ENCODE measurements at places on chromosomes 3 and 15. TPM values are rescaled to one million over a fixed set of nuclear protein-coding genes. Genes with fewer than 3 reads are reported as not detected.

The EHD4 gene
- total RNA-seq: 30.1 TPM

The IQCF5 gene
- total RNA-seq: not detected

The SCG5 gene
- total RNA-seq: 1.6 TPM

The MEX3B gene
- total RNA-seq: 0.59 TPM

The MAPKBP1 gene
- total RNA-seq: 26.3 TPM

DNA sequence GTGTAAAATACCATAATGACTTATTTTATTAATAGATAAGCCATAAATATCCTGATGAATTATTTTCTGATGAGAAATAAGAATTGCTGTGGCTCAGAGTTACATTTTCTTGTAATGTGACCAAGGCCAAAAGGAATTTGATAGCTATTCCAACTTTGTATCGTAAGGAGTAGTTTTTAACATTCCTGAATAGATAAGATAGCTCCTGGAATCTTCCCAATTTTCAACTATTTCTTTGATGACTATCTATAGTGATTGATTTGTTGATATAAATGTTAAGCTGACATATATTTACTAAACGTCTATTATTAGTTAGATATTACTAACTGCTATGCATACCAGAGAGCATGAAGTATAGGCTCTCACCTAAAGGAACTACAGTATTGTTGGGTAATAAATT is 49.1 kb upstream of the SATB1 start:
- no peak for DNase-seq

DNA sequence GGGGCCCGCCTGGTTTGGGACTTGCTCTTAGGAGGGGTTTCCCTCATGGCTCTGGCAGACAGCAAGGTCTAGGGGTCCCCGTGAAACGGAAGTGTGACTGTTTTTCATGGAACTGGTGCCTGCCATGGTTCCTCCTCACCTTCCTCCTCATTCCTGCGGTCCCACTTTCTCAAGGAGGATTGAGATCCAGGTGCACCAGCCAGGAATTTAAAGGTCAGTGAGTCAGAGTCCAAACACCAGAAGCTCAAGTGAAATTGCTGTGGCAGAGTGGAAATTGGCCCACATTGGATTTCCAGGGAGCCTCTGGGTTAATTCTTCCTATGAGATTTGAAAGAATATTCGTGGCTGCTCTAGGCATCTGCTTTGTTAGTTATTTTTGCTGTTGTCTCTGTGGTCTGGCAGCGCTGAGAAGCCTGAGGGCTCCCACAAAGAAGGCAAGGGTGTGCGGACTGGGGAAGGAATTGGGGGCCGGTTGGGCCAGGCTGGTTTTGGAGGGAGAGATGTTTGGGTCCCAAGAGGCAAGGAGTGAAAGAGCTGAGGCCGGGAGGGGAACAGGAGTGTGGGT is 60.4 kb upstream of the TNFAIP8L3 start:
- no peak for DNase-seq

DNA sequence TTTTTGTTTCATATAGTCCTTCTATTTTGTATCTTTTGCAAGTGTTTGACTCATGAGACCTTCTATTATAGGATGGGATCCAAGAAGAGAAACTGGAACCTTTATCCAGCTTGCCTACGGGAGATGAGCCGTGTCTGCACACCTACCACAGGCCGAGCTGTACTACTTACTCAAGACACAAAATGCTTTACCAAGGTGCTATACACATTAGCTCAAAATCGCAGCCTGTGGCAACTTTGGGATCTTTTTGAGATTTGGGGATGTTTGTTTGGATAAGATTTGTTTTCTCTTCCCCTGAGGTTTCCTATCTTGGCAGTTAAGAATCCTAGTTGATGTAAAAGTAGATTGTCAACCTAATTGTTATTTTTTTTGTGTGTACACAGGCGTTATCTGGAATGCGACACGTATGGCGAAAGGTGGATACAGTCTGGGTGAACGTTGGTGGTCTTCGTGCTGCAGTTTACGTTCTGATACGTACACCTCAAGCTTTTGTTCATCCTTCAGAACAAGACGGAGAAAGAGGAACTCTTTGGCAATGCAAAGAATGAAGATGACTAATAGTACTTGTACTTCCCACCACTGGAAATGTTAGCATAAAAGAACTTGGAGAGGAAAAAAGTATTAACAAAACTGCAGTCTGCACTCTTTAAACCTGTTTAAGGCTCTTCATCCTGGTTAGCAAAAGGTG is 13.1 kb upstream of the SETD5 start:
- no peak for DNase-seq

GRCh38 chr3:150292891-150293290 is 115.2 kb upstream of the TSC22D2 start:
- DNase-seq: no peak

DNA sequence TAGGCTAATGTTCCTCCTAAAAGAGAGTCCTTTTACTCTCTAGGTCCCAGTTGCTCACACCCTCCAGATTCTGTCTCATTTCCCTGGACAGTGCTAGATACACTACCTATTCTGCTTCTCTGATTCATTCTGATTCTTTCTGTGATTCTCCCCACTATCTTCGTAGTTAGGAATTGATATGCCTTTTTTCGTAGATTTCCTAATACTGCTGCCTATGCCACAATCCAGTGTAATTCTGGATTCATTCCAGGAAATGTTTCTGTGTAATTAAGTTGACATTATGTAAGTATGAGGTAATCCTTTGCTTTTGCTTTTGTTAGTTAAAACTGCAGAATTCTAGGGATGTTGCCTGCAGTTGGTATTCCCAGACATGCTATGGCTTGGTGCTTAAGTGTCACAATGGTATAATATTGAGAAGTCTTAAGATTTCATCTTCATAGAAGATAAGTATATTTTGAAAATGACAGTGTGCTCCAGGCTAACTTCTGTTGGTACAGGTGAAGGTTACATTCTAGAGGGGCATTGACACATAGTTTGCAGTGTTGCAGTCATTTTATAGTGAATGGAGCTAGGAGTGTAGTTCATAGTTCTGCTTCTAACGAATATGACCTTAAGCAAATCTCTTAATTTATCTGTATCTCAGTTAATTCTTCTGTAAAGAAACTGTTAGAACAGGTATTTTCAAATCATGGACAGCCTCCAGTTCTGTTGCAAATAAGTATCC is 54.3 kb downstream of the RIOX2 start:
- no peak for DNase-seq

- DNase-seq: no peak
Observed at GRCh38 chr3:190016966-190017365, 103.7 kb downstream of the P3H2 start.

GRCh38 chr3:50370594-50370993 is 11.3 kb upstream of the TMEM115 start:
- DNase-seq: no peak

GRCh38 chr15:31308185-31308639 is 18.4 kb upstream of the KLF13 start:
- no peak for DNase-seq

- no peak for DNase-seq
Observed at GRCh38 chr15:56366211-56366610, 985 bp downstream of the TEX9 start.

DNA sequence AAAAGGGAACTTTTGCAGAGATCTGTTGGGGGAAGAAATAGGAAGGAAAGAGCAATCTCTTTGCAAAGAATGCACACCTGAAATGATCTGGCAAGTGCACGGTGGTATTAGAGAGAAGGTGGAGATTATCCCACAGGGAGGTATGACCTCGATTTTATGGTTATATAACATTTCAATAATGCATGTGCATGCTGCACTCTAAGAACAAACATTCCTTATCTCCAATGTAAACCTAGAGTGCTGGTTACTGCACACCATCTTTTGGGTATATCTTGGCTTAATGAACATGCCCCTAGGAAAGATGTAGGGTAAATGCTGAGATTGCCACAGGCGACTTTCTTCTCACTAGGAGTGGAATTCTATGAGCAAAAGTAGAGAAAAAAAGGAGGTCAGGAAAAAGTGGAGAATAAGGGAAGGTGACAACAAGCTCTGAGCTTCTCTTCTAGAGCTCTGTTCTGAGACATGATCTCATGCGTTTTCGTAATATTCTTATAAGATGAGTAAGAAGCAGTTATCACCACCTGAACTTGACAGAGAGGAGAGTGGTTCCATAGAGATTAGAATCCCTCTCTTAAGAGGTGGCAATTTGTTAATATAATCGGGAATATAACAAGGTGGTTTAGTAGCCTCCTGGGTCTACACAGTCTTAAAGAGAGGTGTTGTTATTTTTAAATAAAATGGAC is 117.5 kb upstream of the TMC3 start:
- DNase-seq: no peak

- no peak for DNase-seq
Observed at GRCh38 chr3:127363171-127363570, 75.3 kb upstream of the PRR20G start.

GRCh38 chr3:46098319-46098761 is 71.1 kb upstream of the XCR1 start:
- DNase-seq: peak; percentile 70

GRCh38 chr3:550471-550870 is 353.9 kb downstream of the CHL1 start:
- DNase-seq: no peak

DNA sequence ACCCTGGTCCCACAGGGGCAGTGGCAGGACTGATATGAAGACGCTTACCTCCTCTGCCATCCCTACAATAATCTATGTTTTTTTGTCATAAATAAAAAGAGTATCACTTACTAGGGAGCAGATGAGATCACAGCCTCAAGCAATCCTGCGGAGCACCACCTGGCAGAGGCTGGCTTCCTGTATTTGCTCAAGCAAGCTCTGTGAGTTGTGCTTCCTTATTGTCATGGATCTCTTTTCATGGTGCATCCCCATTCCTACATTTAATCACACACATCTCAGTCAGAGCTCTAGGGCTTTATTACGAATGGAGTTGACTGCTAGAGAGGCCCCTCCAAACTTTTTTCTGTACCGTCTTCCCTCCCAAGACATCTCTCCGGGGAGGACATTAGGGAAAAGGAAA is 186.0 kb downstream of the UBE2E2 start:
- no peak for DNase-seq

GRCh38 chr15:48267766-48268165 is 61.7 kb downstream of the SLC12A1 start:
- DNase-seq: no peak

DNA sequence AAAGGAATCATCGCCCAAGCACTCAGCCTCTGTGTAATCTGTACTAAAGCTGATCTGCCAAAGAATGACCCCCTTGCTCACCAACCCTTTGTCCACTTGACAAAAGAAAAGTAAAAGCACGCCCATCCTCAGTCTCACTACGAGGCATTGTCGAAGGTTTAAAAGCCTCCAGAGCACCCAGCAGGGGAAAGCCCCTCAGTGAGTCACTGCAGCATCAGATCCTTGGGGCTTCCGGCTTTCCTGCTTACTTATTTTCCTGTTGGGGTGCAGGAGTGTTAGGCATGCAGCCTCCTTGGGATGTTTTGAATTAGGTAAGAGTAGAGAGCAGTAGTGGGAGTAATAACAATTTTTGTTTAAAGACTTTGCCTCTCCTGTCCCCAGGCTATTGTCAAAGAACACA is 216.1 kb downstream of the MTHFS start:
- DNase-seq: no peak

GRCh38 chr3:113117511-113118234 is 93.7 kb upstream of the BOC start:
- no peak for DNase-seq

All from activated T-helper 1 cell treated with anti-CD3 and anti-CD28 coated beads, Interleukin-12 subunit alpha, Interleukin-12 subunit beta, Interleukin-2, Interleukin-4 antibody, amounts not matched to agents 30 ng/mL and 10 ng/mL and 1 ng/mL, durations not matched to agents 14 hours and 24 hours and 36 hours (primary cell).